ENCODE measurements at places on chromosomes 3 and 15. TPM values are rescaled to one million over a fixed set of nuclear protein-coding genes. Genes with fewer than 3 reads are reported as not detected.

Gene CRYBG3
- total RNA-seq = 4.3 TPM

Gene ZKSCAN7
- total RNA-seq = 4.7 TPM

Gene ZNF620
- 2.5 TPM for total RNA-seq

Gene PTH1R
- not detected for total RNA-seq

Gene LXN
- total RNA-seq = 7.1 TPM

DNA sequence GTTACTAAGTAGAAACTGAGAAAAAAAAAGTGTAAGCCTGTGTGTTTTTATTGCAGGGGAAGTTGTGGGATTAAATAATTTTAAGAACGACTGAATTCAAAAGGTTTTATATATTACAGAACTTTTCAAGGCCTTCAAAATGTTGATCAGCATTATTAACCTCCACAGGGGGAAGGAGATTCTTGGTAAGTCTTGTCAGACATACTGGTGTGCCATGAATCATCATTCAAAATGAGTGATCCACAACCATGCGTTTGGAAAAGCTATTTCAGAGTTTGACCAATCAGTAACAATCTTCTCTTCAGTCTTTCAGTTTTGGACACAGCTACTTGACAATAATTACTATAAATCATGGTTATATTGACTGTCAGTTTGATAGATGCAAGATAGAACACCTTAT lies 70.2 kb downstream of the ADAMTS9 start:
- no peaks in the 10 kb centered on the region for H3K4me1 ChIP-seq
- H3K27ac ChIP-seq = no peak overlapping the region
- H3K27me3 ChIP-seq = no peaks in the 10 kb centered on the region
- no peak overlapping the region for H3K4me3 ChIP-seq

DNA sequence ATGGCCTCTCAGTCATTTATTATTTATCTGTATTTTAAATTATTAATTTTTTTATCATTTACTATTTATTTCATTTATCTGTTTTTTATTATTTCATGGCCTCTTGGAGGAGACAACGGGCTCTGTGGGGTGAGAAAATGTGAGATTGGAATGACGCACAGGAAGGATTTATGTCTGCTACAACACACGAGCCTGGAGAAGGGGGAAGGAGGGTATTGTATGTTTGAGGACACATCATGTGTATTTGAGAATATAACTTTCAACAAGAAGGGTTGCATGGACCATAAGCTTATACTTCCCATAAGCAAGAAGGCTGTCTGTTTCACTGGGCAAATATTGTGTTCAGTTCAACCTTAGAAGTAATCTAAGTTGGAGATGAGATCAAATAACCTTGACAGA lies 31.7 kb downstream of the LSM3 start:
- no peak overlapping the region for H3K27ac ChIP-seq
- H3K27me3 ChIP-seq = no peaks in the 10 kb centered on the region
- no peak overlapping the region for H3K4me3 ChIP-seq
- H3K36me3 ChIP-seq = no peaks in the 10 kb centered on the region
- no peaks in the 10 kb centered on the region for H3K4me1 ChIP-seq

DNA sequence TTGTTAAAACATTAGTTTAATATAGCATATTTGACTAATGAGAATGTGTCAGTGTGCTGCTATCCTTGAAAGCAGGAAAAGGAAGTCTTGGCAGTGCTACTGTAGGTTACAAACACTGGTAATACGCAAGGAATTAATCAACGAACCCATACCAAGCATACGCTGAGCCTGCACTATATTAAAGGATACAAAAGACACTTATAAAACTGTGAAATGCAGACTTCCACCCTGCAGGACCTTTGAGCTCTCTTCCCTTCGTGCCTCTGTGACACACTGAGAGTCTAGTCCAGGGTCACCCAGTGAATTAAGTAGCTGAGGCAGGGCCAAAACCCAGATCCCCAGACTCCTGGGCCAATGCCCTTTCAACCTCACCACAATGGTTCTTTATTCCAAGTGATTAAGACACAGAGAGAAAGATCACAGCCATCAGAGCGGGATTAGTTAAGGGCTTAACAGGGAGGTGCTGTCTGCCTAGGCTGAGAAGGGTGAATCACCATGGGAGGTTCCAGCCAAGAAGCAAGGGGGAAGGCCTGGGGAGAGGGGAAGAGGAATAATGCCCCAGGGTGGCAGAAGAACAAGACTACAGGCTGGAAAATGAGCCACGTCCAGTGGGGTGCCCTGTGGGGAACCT lies 6.8 kb downstream of the ANXA2 start:
- peaks cover 46% of the 10 kb centered on the region for H3K4me1 ChIP-seq
- H3K27ac ChIP-seq = no peak overlapping the region
- H3K4me3 ChIP-seq = no peak overlapping the region
- H3K36me3 ChIP-seq = peaks cover 13% of the 10 kb centered on the region
- H3K27me3 ChIP-seq = peaks cover 6% of the 10 kb centered on the region

Data from activated CD8-positive, alpha-beta T cell treated with anti-CD3 and anti-CD28 coated beads for 36 hours (primary cell).